ENCODE measurements at places on chromosomes 12 and 14.

DNA sequence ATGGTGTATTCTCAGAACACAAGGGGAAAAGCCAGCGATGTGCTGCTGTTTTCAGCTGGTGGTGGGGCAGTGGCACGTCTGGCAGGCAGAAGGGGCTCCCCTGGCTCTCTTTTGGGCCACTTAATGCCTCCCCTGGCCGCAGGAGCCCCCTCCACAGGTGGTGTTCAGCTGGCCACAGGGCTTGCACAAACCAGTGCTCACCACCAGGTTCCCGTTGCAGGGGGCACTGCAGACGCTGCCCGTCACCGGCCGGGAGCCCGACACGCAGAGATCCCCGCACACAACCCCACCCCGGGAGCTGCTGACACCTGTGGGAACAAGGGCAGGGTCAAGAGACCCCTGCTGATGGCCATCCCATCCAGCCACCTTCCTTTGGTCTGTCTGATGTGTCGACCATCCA lies 6.7 kb downstream of the KRT83 start:
- no peak for DNase-seq

GRCh38 chr12:49562831-49563230 lies 5.1 kb downstream of the MCRS1 start:
- DNase-seq: no peak

DNA sequence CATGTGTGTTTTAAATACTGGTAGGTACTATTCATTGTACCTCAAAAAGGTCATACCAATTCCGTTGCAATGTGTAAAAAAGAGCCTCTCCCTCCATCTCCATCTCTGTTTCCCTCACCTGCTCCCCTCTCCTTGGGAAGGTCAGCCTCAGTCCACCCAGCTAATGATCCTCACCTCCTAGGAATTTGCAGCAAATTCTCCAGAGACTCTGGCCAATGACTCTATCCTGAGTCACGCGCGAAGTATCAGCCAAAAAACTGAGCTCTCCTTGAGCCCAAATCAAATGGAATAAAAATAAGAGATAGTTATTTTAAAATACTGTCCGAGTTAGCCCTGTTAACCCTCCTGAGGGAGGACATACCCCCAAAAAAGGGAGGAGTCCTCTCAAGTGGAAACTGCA lies 148.4 kb downstream of the DPF3 start:
- peak; percentile 19 for DNase-seq

DNA sequence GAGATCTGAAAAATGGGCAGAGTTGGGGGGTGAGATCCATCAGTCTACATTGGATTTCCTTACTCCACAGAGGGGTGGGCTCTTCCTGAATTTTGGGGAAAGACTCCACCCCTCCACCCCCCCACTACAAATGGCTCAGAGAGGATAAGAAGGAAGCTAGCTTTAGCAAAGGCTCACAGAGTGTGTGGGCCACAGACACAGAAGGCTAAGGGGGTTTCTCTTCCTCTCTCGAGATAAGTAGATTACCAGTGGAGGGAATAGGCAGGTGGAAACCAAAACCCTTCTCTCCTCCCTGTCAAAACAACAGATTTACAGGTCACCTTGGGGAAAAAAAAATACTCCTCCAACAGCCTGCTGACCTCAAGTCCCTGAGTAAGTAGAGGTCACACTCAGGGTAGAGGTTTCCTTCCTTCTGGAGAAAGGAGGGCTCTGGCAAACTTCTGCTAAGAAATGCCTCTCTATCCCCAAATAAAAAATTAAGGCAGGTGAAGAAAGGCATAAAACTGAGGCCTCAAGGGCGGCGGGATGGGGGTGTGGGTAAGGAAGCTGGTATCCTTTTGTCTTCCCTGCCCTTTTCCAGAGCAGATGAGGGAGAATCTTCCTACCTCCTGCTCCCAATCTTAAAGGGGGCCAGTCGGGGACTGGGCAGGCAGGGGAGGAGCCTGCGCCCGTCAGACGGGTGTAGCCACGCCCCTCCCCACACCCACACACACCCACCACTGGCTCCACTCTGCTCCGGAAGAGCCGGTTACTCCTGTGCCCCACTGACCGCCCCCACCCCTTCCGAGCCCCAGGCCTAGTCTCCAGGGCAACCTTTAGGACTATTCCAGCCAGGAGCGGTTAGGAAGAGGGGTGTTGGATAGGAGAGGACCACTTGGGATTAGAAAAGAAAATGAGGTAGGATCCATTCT lies 1.9 kb upstream of the BAZ2A start:
- peak; percentile 90 for DNase-seq

GRCh38 chr12:57330992-57331391 lies 80.0 kb upstream of the STAC3 start:
- DNase-seq: no peak

DNA sequence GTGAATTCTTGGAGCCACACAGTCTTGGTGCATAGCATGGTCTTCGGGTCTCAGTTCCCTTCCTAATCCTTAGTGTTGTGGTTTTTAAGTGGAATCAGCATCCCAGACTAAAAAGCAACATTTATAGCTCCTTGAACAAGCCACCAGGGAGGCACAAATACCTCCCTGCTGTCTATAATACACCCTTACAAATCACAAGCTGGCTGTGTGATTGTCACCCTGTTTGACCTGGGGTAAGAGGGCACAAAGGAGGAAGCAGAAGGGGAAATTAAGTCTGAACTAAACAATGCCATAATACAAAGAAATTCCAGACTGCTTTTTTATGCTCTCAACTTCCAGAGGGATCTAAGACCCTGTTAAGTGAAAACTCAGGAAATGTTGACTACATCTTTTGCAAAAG lies 7.7 kb upstream of the MMP19 start:
- DNase-seq: no peak

All from activated CD4-positive, alpha-beta T cell treated with anti-CD3 and anti-CD28 coated beads, Interleukin-2, amount 10 ng/mL, durations not matched to agents 24 days and 14 days (primary cell).